ENCODE measurements at places on chromosomes 6 and 20.

- no peak for DNase-seq
- H3K27me3 ChIP-seq, result no peaks in the 10 kb centered on the region
- no peak overlapping the region for H3K4me3 ChIP-seq
- peaks cover 3% of the 10 kb centered on the region for H3K36me3 ChIP-seq
- peaks cover 16% of the 10 kb centered on the region for H3K4me1 ChIP-seq
Measured at GRCh38 chr6:43334466-43335095, 26.0 kb upstream of the CRIP3 start.

- H3K27ac ChIP-seq, result no peak overlapping the region
- no peak for DNase-seq
- no peak overlapping the region for H3K4me3 ChIP-seq
- H3K27me3 ChIP-seq, result no peaks in the 10 kb centered on the region
- no peaks in the 10 kb centered on the region for H3K36me3 ChIP-seq
Measured at GRCh38 chr6:82597201-82597600, 233.6 kb downstream of the TPBG start.

- no peak overlapping the region for H3K27ac ChIP-seq
- no peaks in the 10 kb centered on the region for H3K36me3 ChIP-seq
- H3K4me1 ChIP-seq, result no peaks in the 10 kb centered on the region
Measured at GRCh38 chr20:12110711-12111110, 193.0 kb downstream of the BTBD3 start.

GRCh38 chr6:33276864-33277662 lies at the start of gene B3GALT4:
B3GALT4 (plus strand) TSS chr6:33277123; CDS start chr6:33277420, 297 bp downstream.
- DNase-seq, result peak; percentile 82
- peak within 1 kb of the TSS; percentile 100 for H3K27ac ChIP-seq
- peak within 1 kb of the TSS; percentile 95 for H3K4me3 ChIP-seq
- no peaks in the 10 kb centered on the region for H3K27me3 ChIP-seq
- H3K4me1 ChIP-seq, result peaks cover 38% of the 10 kb centered on the region

- no peaks in the 10 kb centered on the region for H3K4me1 ChIP-seq
- no peaks in the 10 kb centered on the region for H3K36me3 ChIP-seq
- no peak overlapping the region for H3K27ac ChIP-seq
Measured at GRCh38 chr20:49431329-49431728, 51.1 kb downstream of the KCNB1 start.

DNA sequence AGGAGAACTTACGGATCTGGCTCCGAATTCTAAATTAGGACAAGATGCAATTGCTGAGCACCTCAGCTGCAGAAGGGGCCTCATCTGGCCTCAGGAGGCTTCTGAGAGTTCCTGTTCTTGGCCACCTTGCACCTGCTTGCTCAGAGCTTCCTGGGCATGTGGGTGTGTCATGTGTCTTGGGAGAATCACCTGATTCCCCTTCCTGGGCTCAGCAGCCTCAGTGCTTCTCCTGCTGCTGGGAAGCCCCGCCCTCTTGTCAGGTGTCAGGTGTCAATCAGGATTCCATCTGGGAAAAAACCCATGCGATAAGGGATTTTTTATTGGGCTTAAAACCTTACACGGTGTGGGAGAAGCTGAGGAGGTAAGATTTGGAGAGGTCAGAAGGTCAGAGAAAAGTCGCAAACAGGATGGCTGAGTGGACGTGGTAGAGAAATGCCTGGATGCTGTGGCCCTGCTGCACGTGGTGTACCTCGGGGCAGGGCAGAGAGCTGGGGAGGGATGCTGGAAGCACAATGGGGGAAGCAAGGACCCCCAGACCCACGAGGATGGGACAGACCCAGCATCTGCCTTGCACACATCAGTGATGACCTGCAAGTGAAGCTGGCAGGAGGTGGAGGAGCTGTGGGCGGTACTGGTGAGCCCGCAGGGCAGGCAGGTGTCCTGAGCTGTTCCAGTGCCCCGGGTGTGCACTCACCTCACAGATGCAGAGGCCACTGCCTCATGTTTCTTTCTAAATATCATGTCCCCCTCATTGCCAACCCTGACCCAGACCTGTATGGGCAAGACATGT lies 170.8 kb downstream of the CDH4 start:
- no peak for DNase-seq
- no peaks in the 10 kb centered on the region for H3K4me1 ChIP-seq
- H3K36me3 ChIP-seq, result no peaks in the 10 kb centered on the region
- H3K27me3 ChIP-seq, result no peaks in the 10 kb centered on the region
- no peak overlapping the region for H3K27ac ChIP-seq

DNA sequence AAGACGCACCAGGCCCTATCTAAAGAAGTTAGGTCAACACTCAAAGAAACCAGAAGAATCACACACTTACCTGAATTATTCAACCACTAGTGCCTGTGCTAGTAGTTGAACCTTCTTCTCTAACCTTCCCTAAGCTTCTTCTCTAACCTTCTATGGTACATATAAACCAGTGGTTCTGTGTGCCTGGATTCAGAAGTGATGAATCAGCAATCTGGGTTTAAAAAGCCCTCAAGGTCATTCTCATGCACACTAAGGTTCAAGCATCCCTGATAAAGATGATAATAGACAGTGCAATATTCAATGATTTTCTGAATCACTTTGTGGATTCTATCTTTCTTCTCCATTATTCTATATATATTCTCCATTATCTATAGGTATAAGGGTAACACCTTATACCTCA lies 271.4 kb upstream of the TBX18 start:
- H3K4me1 ChIP-seq, result no peaks in the 10 kb centered on the region
- H3K36me3 ChIP-seq, result no peaks in the 10 kb centered on the region
- no peaks in the 10 kb centered on the region for H3K27me3 ChIP-seq
- no peak for DNase-seq
- no peak overlapping the region for H3K27ac ChIP-seq
- H3K4me3 ChIP-seq, result no peak overlapping the region

GRCh38 chr6:106849120-106849519 lies 125.4 kb downstream of the CD24 start:
- no peak for DNase-seq
- H3K27me3 ChIP-seq, result peaks cover 2% of the 10 kb centered on the region
- H3K36me3 ChIP-seq, result no peaks in the 10 kb centered on the region
- H3K27ac ChIP-seq, result no peak overlapping the region
- H3K4me1 ChIP-seq, result no peaks in the 10 kb centered on the region

- no peak overlapping the region for H3K27ac ChIP-seq
- no peak overlapping the region for H3K4me3 ChIP-seq
- H3K4me1 ChIP-seq, result peaks cover 5% of the 10 kb centered on the region
Measured at GRCh38 chr20:3247638-3248037, 8.6 kb upstream of the SLC4A11 start.

- no peaks in the 10 kb centered on the region for H3K36me3 ChIP-seq
- no peak for DNase-seq
- H3K4me3 ChIP-seq, result no peak overlapping the region
- peaks cover 3% of the 10 kb centered on the region for H3K27me3 ChIP-seq
Measured at GRCh38 chr6:6438286-6438685, 117.8 kb upstream of the F13A1 start.

DNA sequence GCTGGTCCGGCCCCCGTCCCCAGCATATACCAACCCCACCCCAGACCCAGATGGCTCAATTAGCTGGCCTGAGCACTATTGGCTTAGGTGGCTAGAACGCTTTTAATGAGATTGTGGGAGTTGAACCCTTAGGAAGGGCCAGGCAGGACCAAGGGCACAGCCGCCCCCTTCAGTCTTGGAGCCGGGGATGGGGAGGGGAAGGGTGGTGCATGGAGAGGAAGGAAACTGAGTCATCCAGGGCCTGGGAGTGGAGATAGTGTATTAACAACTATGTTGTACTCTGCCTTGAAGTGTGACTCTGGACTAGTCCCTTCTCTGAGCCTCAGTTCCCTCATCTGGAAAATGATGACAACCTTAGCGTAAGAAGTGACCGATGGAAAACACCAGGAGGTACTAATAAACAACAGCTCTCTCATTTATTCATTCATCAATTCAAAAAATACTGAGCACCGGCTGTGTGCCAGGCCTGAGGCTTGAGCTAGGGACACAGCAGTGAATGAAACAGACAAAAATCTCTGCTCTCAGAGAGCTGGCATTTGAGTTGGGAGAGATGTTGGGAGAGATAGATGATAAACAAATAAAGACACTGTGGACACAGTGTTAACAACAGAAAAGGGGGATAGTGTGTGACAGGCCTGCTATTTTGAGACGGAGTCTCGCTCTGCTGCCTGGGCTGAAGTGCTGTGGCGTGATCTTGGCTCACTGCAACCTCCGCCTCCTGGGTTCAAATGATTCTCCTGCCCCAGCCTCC lies 11.5 kb downstream of the PEDS1 start:
- no peaks in the 10 kb centered on the region for H3K27me3 ChIP-seq
- H3K4me1 ChIP-seq, result peaks cover 39% of the 10 kb centered on the region
- H3K36me3 ChIP-seq, result peaks cover 34% of the 10 kb centered on the region
- H3K4me3 ChIP-seq, result no peak overlapping the region

- no peak overlapping the region for H3K4me3 ChIP-seq
- no peak overlapping the region for H3K27ac ChIP-seq
- H3K4me1 ChIP-seq, result no peaks in the 10 kb centered on the region
- DNase-seq, result no peak
Measured at GRCh38 chr6:92114797-92115196, 1304.6 kb downstream of the EPHA7 start.

GRCh38 chr6:55528624-55529023 lies 50.4 kb downstream of the HMGCLL1 start:
- no peaks in the 10 kb centered on the region for H3K27me3 ChIP-seq
- no peaks in the 10 kb centered on the region for H3K4me1 ChIP-seq
- no peaks in the 10 kb centered on the region for H3K36me3 ChIP-seq
- H3K4me3 ChIP-seq, result no peak overlapping the region
- DNase-seq, result no peak

DNA sequence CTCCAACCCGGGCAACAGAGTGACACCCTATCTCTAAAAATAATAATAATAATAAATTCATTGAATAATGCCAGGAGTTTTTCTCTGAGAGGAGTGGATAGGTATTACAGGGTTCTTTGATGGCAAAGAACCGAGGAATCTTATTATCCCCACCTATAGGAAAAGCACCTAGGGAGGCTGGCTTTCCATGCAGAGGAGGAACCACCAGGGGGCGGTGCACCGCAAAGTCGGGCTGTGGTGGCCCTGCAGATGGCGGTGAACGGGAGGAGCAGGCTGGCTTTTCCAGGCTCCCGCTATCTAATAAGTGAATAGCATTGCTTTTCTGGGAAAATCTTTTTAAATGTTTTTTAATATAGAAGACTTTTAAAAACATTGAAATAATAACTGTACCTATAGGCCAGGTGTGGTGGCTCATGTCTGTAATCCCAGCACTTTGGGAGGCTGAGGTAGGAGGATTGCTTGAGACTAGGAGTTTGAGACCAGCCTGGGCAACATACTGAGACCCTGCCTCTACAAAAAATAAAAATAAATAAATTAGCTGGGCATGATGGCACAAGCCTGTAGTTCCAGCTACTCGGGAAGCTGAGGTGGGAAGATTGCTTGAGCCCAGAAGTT lies 864.2 kb downstream of the KIF16B start:
- H3K27me3 ChIP-seq, result no peaks in the 10 kb centered on the region
- no peak overlapping the region for H3K27ac ChIP-seq
- no peak overlapping the region for H3K4me3 ChIP-seq
- H3K36me3 ChIP-seq, result no peaks in the 10 kb centered on the region
- DNase-seq, result peak; percentile 55

DNA sequence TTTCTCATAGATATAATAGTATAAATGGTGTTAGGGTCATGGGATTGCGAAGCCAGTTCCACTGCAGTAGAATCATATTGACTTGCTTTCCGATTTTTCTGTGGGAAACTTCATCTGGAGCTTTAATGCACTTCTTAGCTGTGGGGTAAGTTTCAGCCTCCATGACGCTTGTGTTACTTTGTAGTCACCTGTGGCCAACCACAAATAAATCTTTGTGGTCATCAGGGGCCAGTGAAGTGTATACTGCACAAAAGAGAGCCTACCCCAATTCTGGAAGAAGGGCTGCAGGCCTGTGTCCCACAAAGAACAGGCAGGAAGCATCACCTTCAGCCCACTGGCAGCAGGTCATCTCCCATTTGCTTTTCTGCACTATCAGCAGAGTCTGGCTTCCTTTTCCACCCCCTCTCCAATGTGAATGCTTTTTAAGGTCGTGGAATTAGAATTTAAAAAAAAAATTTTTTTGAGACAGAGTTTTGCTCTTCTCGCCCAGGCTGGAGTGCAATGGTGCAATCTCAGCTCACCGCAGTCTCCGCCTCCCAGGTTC lies 32.0 kb downstream of the MTHFD1L start:
- H3K4me1 ChIP-seq, result peaks cover 26% of the 10 kb centered on the region
- H3K36me3 ChIP-seq, result peaks cover 58% of the 10 kb centered on the region
- H3K4me3 ChIP-seq, result no peak overlapping the region
- DNase-seq, result no peak
- no peaks in the 10 kb centered on the region for H3K27me3 ChIP-seq
- H3K27ac ChIP-seq, result no peak overlapping the region

- H3K27me3 ChIP-seq, result no peaks in the 10 kb centered on the region
- no peaks in the 10 kb centered on the region for H3K36me3 ChIP-seq
- H3K27ac ChIP-seq, result no peak overlapping the region
- H3K4me1 ChIP-seq, result no peaks in the 10 kb centered on the region
- H3K4me3 ChIP-seq, result no peak overlapping the region
Measured at GRCh38 chr6:51535327-51535726, 552.1 kb downstream of the PKHD1 start.

DNA sequence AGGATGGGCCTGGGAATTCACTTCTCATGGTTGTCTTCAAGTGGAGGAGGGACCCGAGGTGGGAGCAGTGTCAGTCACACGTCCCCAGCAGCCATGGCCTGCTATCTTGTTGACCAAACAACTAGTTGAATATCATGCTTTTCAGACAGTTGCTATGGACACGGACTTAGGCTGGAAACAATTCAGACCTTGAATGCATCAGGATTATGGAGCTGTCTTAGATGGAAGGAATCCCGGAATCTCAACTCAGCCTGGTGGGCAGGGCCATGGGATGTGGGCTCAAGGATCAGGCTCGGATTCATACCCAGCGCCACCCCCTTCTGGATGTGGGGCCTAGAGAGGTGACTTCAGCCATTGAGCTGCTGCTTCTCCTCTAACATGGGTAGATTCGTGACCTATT lies 112.6 kb downstream of the DLGAP4 start:
- peaks cover 4% of the 10 kb centered on the region for H3K27me3 ChIP-seq
- DNase-seq, result no peak
- no peak overlapping the region for H3K4me3 ChIP-seq
- no peaks in the 10 kb centered on the region for H3K36me3 ChIP-seq
- no peak overlapping the region for H3K27ac ChIP-seq
- no peaks in the 10 kb centered on the region for H3K4me1 ChIP-seq

- H3K36me3 ChIP-seq, result no peaks in the 10 kb centered on the region
- H3K27me3 ChIP-seq, result peaks cover 1% of the 10 kb centered on the region
- DNase-seq, result no peak
- no peak overlapping the region for H3K4me3 ChIP-seq
- no peak overlapping the region for H3K27ac ChIP-seq
Measured at GRCh38 chr6:140561701-140562100, 1187.3 kb upstream of the CITED2 start.

DNA sequence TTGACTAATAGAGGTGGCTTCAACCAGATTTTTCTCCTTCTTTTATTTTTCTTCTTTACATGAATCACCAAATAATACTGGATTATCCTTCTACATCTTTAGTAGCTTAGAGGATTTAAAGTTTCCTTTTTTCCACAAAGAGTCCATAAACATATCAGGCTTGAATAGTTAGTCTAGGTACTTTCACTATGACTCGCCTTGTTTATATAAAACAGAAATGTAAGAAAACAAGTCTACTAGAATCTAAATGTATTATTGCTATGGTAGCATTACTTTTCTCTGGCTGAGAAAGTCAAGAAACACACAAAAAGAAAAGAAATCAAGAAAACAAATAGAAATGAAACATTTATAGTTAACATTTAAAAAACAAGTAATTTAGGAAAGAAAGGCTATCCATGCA lies 215.2 kb downstream of the PTPRK start:
- H3K36me3 ChIP-seq, result no peaks in the 10 kb centered on the region
- H3K4me1 ChIP-seq, result peaks cover 6% of the 10 kb centered on the region
- H3K27me3 ChIP-seq, result no peaks in the 10 kb centered on the region
- DNase-seq, result no peak
